Regular cardiac myocyte (primary cell): ENCODE measurements at places on chromosomes 13 and 19. TPM values are rescaled to one million over a fixed set of nuclear protein-coding genes. Genes with fewer than 3 reads are reported as not detected.

The LILRB2 gene
- total RNA-seq, result not detected in 2 replicates

The FREM2 gene
- total RNA-seq, result not detected in 2 replicates

The CAPS gene
- 2.1 and 3.7 TPM in 2 replicates for total RNA-seq

The OR7A5 gene
- total RNA-seq, result not detected in 2 replicates

The LRRC63 gene
- total RNA-seq, result 0.19 and 0.28 TPM in 2 replicates

The SERP2 gene
- 3.1 and 10.4 TPM in 2 replicates for total RNA-seq

The RNF113B gene
- total RNA-seq, result not detected in 2 replicates

The LILRB1 gene
- not detected in 2 replicates for total RNA-seq

The SIX5 gene
- total RNA-seq, result 8.1 and 11.3 TPM in 2 replicates
